NCI-H1417 (cell line): ENCODE measurements at places on chromosomes 3 and 15.
A peak's percentile ranks its signal among the peaks of the same experiment; 100 is the strongest.

GRCh38 chr3:38728008-38728407 lies 78.5 kb upstream of the SCN5A start:
- no peak for DNase-seq

DNA sequence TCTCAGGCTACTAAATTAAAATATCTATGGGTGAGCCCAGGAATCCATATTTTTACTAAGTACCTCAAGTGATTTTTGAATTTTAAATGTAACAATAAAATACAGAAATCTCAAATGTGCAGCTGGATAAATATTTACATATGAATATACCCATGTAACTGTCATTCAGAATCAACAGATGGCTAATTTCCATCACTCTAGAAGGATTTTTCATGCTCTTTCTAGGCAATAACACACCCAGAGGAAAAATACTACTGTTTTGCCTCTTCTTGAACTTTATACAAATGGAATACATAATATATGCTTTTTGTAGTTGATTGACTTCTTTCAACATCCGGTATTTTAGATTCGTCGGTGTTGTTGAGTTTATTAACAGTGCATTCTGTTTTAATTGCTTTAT lies 601.3 kb upstream of the NECTIN3 start:
- DNase-seq: no peak

DNA sequence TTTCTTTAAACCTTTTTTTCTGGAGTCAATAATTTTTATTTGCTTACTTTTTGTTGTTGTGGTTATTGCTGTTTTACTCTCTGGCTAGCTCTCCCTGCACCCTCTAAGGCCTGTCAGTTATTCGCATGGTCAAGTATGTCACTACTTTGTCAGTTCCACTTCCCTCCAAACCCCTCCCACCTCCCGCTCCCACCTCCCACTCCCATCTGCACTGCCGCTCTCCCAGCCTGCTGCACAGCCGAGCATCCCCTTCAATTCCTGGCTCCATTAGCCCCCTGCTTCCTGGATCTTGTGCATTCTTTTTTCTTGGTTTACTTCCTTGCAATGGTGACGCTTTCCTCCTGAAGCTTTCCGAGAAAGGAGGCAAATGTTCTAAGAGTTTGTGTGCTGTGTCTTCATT lies 218.0 kb downstream of the XXYLT1 start:
- no peak for DNase-seq

DNA sequence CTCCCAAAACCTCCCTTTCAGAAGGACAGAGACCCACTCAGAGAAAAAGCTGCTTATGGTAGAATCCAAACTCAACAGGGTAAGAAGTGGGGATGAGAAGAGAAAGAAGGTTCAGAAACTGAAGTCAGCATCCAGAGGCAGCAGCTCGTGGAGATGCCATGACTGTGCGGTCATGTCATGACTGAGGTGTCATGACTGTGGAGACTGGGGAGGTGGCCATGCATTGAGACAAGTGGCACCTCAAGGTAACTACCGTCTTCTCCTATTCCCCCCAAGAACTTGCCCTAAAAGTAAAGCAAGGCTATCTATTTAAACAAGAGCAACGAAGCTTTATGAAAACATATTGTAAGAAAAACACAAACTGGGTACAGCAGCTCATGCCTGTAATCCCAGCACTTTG lies 15.1 kb downstream of the CHRNA3 start:
- no peak for DNase-seq

GRCh38 chr3:197736010-197736490 lies 654 bp downstream of the RUBCN start:
- no peak for DNase-seq

GRCh38 chr3:188589771-188590170 lies 435.8 kb downstream of the LPP start:
- DNase-seq: no peak

DNA sequence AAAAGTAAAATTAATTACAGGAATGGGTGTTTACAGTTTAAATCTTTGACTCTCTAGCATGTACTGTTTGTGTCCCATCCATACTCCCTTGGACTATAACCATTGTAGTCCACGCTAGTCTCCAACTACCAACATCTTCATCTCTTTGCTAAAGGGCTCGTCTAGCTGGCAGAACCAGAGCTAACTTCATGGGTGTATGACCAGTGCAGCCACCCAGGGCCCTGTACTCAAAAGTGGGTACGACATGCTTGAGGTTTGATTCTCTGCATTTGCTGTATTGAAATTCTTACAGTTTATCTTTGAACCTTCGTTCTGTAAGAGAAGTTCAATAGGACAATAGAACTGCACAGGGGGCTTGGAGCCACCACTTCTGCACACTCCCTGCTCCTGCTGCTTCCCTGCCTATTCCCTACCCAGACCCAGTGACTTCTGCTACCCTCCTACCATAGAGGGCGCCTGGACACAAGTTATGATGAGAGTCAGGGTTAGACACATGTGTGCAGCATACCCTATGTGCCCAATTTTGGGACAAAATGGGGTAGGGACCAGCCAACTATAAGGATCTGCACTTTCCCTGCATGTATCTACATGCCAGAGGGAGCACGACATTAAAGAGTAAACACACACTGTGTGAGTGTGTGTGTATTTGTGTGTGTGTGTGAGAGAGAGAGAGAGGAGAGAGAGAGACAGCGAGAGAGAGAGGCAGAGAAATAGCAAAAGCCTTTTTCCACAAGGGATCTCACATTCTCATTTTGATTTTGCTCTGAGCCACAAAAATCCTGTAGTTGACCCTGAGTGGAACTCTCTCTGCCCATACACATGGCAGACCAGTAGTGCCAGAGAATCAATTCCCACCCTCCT lies 59.0 kb upstream of the NECTIN3 start:
- DNase-seq: no peak

DNA sequence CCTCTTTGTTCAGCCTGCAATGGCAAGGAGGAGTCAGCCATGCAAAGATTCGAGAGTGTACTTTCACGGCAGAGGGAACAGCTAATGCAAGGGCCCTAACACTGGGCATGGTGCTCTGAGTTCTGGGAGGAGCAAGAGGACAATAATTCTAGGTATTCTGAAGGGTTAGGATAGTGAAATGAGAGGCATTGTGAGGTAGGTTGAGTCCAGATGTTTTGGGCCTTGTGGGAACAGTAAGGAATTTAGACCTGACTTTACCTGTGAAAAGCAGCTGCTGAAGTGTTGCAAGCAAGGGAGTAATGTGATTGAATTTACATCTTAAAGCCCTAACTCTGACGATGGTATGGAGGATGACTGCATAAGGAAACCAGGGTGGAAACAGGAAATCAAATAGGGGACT lies 211.6 kb downstream of the CNTN3 start:
- DNase-seq: no peak

DNA sequence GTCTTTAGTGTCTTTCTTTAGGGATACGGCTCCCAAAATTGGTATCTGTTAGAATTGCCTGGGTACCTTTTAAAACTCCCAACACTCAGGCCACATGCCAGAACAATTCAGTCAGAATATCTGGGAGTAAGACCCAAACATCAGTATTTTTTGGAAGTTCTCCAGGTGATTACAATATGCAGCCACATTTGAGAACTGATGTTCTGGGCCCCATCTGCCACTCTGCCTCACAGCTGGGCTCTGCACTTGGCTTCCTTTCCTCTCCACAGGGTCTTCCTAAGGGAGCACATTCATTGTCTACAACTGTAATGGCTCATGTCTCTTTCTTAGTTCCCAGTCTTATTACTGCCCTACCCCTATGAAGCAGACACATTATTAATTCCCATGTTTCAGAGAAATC lies 394.5 kb downstream of the MFSD1 start:
- no peak for DNase-seq

DNA sequence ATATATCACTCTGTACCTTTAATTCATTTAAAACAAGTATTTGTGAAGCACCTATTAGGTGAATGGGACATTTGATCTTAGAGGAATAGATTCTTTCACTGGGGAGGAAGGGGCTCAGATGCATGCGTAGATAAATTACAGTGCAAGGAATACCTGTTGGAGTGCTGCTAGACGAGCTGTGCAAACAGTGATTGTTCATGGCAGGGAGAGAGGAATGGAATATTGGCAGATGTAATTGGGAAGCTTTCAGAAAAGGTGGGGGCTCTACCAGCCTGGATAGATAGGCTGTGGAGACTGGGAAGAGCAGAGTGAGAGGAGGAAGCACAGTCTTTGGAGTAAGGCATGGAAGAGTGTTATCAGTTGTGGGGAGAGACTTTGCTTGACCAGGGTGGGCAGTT lies 116.8 kb downstream of the AKAP13 start:
- DNase-seq: peak; percentile 40

- no peak for DNase-seq
These were observed 102.7 kb downstream of the CDIN1 start for GRCh38 chr15:36682101-36682500.

- no peak for DNase-seq
These were observed 35.7 kb upstream of the BLM start for GRCh38 chr15:90681480-90681879.

GRCh38 chr3:45667569-45667934 lies 21.6 kb upstream of the SACM1L start:
- DNase-seq: no peak

GRCh38 chr15:65540314-65540713 lies 10.1 kb downstream of the HACD3 start:
- DNase-seq: no peak

- DNase-seq: no peak
These were observed 25.3 kb upstream of the ZNF770 start for GRCh38 chr15:35013370-35013769.

DNA sequence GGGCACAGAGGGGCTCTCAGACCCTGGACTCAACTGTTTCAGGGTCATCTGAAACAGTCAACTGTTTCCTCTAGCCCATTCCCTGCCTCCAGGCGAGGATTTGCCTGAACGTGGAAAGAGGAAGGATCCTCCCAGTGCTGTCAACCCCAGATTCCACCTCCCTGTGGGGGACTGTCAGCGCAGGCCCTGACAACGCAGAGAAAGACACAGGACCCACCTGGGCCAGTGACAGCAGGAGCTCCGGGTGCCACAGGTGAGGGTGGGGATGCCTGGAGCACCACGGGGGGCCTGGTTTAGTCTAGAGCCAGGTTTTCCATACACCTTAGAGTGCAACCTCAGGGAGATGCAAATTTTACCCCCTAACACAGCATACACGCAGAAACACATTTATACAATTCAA lies 19.5 kb upstream of the LAMP3 start:
- no peak for DNase-seq

DNA sequence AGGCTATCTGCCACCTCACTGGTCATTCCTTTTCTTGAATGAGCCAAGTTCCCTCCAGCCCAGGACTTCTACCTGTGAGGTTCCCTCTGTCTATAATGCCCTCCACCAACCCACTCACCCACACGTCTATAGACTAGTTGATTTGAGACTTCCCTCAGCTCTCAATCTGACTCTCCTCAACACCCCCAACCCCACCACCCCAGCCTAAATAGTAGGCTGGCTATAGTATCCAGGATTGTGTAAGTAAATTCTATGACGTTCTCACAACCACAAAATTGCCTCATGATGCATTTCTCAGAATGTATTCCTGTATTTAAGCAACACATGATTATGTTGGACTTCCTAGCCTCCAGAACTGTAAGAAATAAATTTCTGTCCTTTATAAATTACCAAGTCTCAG lies 2.2 kb downstream of the PLSCR1 start:
- DNase-seq: no peak

GRCh38 chr3:189262746-189263145 lies 91.0 kb downstream of the TPRG1 start:
- DNase-seq: no peak

GRCh38 chr3:13497386-13497785 lies 17.3 kb downstream of the HDAC11 start:
- DNase-seq: no peak

GRCh38 chr15:96150254-96150653 lies 180.2 kb upstream of the NR2F2 start:
- no peak for DNase-seq

DNA sequence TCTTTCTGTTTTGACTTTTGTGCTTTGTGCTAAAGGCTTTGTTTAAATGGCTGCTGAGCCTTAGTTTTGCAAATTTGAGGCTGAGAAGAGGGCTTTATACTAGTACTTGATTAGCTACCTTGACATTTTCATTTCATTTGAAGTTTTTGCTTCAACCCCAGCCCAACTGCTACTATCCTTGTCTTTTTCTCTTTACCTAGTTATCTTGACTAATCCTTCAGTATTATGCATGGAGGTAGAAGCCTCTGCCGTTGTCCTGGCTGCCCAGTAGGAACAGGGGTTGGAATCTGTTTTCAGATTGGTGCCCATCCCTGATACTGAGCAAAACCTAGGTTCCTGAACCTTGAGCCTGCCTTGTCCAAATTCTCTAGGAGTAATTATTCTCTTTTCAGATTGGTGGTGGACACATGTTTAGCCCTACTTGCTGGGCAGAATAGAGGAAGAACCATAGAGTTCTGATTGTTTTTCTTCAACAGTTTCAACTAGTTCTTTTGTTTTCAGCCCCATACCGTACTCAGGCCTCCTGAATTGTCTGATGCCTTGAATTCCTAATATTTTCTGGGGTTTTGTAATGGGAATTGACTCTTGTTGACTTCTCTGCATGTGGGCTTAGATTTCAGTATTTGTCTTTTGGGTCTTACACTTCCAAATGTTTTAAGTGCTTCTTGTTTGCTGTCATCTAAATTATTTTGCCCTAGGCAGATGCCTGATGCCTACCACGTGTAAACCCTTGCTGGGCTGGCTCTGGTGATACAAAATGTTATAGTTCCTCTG lies 143.2 kb downstream of the DOCK3 start:
- peak; percentile 4 for DNase-seq

DNA sequence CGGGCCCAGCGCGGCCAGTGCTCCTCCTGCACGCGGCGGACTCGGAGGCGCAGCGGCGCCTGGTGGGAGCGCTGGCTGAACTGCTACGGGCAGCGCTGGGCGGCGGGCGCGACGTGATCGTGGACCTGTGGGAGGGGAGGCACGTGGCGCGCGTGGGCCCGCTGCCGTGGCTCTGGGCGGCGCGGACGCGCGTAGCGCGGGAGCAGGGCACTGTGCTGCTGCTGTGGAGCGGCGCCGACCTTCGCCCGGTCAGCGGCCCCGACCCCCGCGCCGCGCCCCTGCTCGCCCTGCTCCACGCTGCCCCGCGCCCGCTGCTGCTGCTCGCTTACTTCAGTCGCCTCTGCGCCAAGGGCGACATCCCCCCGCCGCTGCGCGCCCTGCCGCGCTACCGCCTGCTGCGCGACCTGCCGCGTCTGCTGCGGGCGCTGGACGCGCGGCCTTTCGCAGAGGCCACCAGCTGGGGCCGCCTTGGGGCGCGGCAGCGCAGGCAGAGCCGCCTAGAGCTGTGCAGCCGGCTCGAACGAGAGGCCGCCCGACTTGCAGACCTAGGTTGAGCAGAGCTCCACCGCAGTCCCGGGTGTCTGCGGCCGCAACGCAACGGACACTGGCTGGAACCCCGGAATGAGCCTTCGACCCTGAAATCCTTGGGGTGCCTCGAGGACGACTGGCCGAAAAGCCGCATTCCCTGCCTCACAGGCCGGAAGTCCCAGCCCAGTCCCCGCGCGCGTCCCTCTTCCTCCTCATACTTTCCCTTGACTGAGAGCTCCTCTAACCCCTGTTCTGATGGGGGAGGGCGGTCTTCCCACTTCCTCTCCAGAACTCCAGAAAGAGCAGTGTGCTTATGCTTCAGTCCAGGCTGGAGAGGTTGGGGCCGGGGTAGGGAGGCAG lies 1.4 kb upstream of the IL17RC start:
- DNase-seq: peak; percentile 74

GRCh38 chr3:12893247-12893646 lies 51.9 kb upstream of the RPL32 start:
- no peak for DNase-seq
